ENCODE measurements at places on chromosomes 11 and 22. TPM values are rescaled to one million over a fixed set of nuclear protein-coding genes. Genes with fewer than 3 reads are reported as not detected.
A peak's percentile ranks its signal among the peaks of the same experiment; 100 is the strongest.

CBLIF gene
- not detected for total RNA-seq

DNA sequence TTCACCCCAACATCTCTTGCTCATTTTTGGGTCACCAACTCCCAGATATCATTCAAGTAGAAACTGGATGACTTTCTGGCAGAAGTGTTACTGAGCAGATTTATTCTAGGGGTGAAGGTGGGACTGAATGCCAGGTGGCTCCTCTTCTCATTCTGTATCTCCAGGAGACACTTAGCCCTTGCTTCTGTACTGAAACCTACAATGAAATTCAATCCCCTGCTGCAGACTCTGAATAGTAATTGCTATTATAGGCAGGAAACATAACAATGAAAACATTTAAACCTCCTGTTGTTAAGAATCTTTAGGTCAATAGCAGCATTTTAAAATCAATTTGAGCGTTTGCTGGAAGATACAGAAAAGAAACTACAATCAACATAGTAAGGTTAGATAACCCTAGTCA is 879.4 kb upstream of the TENM4 start:
- DNase-seq = peak; percentile 46
- H3K36me3 ChIP-seq = no peaks in the 10 kb centered on the region
- peak overlapping the region; percentile 5 for H3K27ac ChIP-seq
- H3K4me3 ChIP-seq = no peak overlapping the region
- H3K4me1 ChIP-seq = peaks cover 11% of the 10 kb centered on the region

- H3K36me3 ChIP-seq = no peaks in the 10 kb centered on the region
- H3K27ac ChIP-seq = peak overlapping the region; percentile 96
- DNase-seq = peak; percentile 27
- H3K4me3 ChIP-seq = peak overlapping the region; percentile 17
Measured at GRCh38 chr11:19819148-19819547, 106.5 kb downstream of the NAV2 start.

DNA sequence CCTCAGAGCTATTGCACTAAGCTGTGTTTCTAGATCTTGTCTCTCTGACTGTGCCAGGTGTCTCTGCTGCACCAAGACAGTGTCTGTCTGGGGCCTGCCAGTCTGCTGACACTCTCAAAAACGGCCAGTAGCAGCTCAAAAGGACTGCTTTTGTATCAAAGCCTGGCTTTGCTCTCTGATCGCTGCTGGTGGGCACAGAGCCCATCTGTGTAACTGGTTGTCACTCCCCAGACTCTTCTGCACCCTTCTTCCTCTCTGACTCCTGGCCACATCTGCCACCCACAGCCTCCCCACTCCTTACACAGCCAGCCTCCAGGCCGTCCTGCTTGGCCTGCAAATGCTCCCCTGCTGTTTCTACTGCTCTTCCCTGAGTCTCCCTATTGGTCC is 26.5 kb downstream of the MED15 start:
- no peak overlapping the region for H3K27ac ChIP-seq
- no peaks in the 10 kb centered on the region for H3K36me3 ChIP-seq
- H3K4me1 ChIP-seq = peaks cover 13% of the 10 kb centered on the region
- no peaks in the 10 kb centered on the region for H3K27me3 ChIP-seq
- H3K4me3 ChIP-seq = no peak overlapping the region

- no peak for DNase-seq
- no peak overlapping the region for H3K27ac ChIP-seq
- H3K27me3 ChIP-seq = no peaks in the 10 kb centered on the region
- H3K4me1 ChIP-seq = peaks cover 9% of the 10 kb centered on the region
- no peaks in the 10 kb centered on the region for H3K36me3 ChIP-seq
Measured at GRCh38 chr11:45607995-45608394, 57.4 kb downstream of the CHST1 start.

- H3K4me3 ChIP-seq = no peak overlapping the region
- H3K27ac ChIP-seq = no peak overlapping the region
- no peaks in the 10 kb centered on the region for H3K27me3 ChIP-seq
- H3K36me3 ChIP-seq = no peaks in the 10 kb centered on the region
- H3K4me1 ChIP-seq = no peaks in the 10 kb centered on the region
Measured at GRCh38 chr11:108565653-108566052, 27.9 kb downstream of the EXPH5 start.

DNA sequence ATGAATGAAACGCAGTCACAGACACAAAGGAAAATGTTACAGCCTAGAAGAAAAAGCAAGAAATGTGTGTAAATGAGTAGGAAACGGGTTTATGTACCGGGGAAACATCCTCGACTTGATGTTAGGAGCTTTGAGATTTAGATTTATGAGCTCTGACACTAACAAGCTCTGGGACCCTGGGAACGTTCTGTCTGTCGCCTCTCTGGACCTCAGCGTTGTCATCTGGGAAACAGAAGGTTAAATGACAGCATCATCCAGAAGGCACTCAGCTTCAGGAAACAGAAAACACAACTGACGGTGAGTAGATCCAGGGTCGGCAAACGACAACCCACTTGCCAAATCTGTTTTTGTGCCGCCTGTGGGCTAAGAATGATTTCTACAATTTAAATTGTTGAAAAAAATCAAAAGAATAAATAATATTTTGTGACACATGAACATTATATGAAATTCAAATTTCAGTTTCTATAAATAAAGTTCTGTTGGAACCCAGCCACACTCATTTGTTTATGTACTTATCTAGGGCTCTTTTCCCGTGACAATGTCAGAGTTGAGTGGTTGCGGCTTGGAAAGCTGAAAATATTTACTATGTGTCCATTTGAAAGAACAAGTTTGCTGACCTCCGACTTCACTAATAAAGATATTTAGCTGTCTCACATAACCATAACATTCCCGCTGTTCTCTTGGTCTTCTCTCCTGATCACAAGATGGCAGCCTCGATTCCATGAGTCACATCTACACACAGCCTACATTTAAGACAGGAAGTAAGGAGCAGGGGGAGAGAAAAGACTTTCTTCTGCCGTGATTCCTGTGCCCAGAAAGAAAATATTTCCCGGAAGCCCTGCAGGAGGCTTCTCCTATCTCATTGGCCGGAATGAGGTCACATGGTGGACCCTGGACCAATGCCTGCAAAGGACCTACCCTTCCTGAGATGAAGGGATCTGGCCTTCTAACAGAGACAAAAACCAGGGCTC is 47.1 kb upstream of the SYT13 start:
- no peaks in the 10 kb centered on the region for H3K4me1 ChIP-seq
- H3K36me3 ChIP-seq = no peaks in the 10 kb centered on the region
- no peaks in the 10 kb centered on the region for H3K27me3 ChIP-seq
- no peak overlapping the region for H3K27ac ChIP-seq
- DNase-seq = peak; percentile 76
- no peak overlapping the region for H3K4me3 ChIP-seq

GRCh38 chr11:6474413-6474792 is 662 bp upstream of the TRIM3 start:
- H3K4me1 ChIP-seq = peaks cover 22% of the 10 kb centered on the region
- H3K4me3 ChIP-seq = peak overlapping the region; percentile 93
- no peak for DNase-seq
- H3K27ac ChIP-seq = peak overlapping the region; percentile 91
- no peaks in the 10 kb centered on the region for H3K27me3 ChIP-seq

VPS11 gene
- 13.4 TPM for total RNA-seq

Measured in GM23338 (cell line).